ENCODE measurements at places on chromosomes 6 and 20. TPM values are rescaled to one million over a fixed set of nuclear protein-coding genes. Genes with fewer than 3 reads are reported as not detected.

PPIL6 gene
- total RNA-seq = 0.83 TPM

NMBR gene
- total RNA-seq = not detected

SH3BGRL2 gene
- 36.0 TPM for total RNA-seq

OLIG3 gene
- total RNA-seq = not detected

HLA-DOB gene
- 2.3 TPM for total RNA-seq

DNA sequence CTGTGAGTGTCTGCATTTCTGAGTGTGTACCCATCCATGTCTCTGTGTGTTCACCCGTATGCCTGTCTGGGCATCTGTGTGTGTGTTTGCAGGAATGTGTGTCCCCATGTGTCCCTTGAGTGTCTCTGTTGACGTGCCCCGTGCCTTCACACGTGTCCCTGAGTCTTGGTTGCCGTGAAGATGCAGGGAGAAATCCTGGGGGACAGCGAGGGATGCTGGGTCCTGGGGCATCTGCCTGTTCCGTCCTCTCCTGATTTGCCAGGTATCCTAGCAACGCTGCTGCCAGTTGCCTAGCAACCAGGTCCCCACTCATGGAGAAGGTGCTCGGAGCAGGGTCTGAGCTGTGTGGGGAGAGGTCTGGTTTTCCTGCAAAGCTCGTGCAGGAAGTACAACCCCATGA lies 6.0 kb upstream of the LKAAEAR1 start:
- no peak for DNase-seq

GRCh38 chr6:108721286-108721685 lies 126.9 kb upstream of the ARMC2 start:
- DNase-seq = no peak

DNA sequence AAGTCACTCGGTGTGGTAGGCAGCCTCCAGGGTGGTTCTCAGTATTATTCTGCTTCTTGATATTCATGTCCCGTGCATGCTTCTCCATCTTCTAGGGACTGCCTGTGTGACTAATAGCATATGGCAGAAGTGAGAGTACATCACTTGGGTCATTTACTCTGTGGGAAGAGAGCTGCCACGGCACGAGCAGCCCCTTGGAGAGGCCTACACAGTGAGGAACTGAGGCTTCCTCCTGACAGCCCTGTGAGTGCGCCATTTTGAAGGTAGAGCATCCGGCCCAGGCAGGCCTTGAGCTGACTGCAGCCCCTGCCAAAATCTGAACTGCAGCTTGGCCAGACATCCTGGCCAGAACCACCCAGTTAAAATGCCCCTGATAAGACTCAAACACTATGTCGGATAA lies 17.3 kb upstream of the MCUR1 start:
- no peak for DNase-seq

DNA sequence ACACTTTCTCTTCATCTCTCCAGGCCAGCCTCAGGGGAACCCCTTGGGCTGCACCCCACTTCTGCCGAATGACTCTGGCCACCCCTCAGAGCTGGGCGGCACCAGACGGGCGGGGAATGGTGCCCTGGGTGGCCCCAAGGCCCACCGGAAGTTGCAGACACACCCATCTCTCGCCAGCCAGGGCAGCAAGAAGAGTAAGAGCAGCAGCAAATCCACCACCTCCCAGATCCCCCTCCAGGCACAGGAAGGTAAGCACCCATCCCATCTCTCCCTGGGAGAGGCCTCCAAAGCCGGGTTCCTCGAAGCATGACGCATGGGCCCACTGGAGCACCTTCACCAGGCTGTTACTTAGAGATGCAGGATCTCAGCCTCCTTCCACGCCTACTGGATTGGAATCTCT lies 11.3 kb downstream of the MDFI start:
- no peak for DNase-seq

- DNase-seq = no peak
Measured at GRCh38 chr6:55617272-55617671, 38.3 kb upstream of the HMGCLL1 start.

DNA sequence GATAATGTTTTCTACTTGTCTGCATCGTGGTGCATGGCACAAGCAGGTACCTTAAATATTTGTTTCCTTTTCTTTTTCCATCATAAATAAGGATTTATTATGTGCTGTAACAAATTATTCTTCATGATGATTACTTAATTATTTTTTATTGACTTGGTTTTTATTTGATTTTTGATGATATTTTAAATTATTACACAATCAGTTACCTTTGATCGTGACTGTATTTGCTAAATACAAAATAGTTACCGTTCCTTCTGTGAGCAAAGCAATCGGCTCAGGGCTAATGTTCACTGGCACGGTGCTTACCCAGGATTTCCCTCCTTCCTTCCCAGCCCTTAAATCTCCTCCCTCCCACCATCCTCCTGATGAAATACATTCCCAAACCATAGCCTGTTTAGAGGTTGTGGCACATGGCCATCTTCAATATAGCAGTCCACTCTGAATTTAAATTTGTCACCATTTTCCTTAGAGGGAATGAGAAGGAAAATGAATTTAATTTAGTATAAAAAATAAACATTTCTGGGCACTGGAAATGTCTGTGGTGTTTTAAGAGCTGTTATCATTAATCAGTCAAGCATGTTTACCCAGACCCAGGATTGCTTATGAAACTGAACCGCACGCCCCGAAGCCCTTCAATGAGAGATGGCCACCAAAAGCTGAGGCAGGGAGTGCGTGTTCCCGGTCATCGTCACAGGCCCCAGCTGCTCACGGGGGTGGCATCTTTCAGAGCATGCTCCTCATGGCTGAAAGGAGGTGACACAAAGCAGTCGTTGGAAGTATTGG lies 23.0 kb upstream of the EXOC2 start:
- no peak for DNase-seq

DNA sequence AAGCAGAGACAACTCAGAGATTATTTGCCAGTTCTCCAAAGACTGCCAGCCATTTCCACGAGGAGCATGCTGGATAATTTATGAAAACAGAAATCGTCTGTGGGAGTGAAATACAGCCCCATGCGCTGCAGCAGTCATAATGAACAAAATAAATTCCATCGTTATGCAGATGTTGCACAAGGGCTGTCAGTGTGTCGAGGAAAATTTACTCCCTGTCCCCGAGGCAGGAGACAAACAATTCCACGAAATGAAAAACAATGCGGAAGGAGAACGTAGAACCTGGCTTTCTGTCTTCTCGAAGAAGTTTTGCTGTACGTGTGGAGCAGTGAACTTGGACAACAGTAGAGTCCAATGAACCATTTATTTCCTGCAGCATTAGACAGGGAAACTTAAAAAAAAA lies 399.4 kb downstream of the CD83 start:
- DNase-seq = no peak

DNA sequence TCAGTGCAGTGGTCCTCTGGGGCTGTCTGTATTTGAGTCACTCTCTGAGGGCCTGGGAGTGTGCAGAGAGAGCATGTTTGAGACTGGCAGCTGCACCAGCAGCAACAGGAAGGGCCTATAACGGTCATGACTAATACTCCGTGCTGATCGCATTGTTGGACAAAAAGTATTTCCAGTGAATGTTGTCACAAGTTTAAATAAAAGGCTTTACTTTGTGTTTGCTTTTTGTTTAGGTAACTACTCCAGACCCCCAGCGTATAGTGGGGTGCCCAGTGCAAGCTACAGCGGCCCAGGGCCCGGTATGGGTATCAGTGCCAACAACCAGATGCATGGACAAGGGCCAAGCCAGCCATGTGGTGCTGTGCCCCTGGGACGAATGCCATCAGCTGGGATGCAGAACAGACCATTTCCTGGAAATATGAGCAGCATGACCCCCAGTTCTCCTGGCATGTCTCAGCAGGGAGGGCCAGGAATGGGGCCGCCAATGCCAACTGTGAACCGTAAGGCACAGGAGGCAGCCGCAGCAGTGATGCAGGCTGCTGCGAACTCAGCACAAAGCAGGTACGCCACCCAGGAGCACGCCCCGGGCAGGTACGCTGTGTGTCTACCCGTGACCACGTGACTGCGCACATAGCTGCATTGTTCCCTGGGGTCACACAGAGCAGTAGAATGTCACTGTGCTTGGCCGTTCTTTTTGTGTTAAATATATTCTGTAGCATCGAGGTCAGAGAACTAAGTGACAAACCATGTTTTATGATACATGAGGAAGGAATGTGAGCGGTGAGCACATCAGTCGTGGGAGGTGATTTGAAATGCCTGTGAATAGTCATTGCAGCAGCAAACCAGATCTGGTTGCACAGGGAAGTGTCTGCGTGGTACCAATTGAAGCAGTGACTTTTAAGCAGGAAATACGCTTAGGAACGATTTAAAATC lies 174.7 kb downstream of the TMEM242 start:
- no peak for DNase-seq

- DNase-seq = no peak
Measured at GRCh38 chr6:38088829-38089228, 269.3 kb downstream of the ZFAND3 start.
